ENCODE measurements at places on chromosomes 11 and 22. TPM values are rescaled to one million over a fixed set of nuclear protein-coding genes. Genes with fewer than 3 reads are reported as not detected.

TST gene
- total RNA-seq: 38.0 TPM

TRIM6 gene
- 24.1 TPM for total RNA-seq

DNA sequence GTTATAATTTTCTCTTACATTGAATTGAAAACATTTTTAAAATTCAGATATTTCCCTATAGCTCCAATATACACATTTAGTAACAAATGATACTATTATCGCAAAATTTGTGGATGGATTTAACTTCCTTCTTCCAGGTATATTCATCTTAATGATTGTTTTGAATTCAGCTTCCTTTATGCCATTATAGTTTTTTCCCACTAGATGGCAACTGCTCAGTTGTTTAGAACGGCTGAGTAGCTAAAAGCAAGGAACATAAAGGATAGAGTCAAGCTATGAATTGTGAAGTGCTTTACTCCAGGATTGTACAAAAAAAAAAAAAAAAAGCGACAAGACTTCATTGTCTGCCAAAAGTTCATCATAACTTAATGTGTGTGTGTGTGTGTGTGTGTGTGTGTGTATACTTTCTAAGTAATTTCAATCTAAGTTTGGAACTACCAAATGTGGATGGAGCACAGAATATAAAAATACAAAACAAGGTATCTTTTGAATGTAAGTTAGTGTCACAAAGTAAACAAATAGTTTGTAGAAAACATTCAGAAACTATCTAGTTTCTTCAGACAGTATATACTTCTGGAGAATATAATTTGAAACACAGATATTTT, 846.4 kb downstream of the DLG2 start:
- no peak for DNase-seq

DNA sequence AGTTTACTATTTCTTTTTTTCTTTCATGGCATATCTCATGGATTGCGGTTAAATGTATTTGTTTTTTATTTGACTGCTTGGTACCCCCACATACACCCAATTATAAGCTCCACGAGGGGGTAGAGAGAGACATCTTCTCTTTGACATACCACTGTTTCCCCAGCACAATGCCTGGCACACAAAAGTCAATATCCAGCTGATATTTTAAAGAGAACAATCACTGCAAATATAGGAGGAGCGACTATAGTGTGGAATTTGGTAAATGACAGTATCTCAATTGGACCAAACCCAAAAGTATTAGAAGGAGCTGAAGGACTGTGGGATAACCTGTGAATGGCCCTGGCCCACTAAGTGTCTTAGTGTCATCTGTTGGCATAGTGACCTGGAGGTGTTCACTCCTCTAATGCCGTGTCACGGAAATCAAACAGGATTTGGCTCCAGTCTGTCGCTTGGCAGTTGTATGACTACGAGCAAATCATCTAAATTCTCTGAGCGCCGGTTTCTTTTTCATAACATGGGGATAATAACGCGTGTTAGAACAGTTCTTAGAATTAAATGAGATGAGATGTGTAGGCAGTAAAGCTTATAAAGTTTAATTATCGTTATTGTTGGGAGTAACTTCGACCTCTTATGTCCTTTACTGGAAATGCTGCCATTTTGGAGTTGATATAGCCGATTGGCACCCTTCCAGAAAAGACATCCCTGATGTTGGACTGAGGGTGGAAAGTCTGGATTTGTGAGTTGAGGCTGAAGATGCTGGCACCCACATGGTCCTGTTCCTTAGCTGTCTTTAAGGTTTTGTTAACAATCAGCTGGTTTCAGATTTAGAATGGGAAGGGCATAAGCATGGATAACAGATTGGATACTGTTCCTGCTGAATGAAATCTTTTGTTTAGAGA, 144.5 kb downstream of the DBX1 start:
- no peak for DNase-seq

GRCh38 chr22:40498420-40499208, 128.2 kb downstream of the SGSM3 start:
- peak; percentile 88 for DNase-seq

GRCh38 chr11:428295-428694, 13.5 kb upstream of the SIGIRR start:
- no peak for DNase-seq

GRCh38 chr11:70027451-70027850, 50.7 kb upstream of the ANO1 start:
- no peak for DNase-seq

DNA sequence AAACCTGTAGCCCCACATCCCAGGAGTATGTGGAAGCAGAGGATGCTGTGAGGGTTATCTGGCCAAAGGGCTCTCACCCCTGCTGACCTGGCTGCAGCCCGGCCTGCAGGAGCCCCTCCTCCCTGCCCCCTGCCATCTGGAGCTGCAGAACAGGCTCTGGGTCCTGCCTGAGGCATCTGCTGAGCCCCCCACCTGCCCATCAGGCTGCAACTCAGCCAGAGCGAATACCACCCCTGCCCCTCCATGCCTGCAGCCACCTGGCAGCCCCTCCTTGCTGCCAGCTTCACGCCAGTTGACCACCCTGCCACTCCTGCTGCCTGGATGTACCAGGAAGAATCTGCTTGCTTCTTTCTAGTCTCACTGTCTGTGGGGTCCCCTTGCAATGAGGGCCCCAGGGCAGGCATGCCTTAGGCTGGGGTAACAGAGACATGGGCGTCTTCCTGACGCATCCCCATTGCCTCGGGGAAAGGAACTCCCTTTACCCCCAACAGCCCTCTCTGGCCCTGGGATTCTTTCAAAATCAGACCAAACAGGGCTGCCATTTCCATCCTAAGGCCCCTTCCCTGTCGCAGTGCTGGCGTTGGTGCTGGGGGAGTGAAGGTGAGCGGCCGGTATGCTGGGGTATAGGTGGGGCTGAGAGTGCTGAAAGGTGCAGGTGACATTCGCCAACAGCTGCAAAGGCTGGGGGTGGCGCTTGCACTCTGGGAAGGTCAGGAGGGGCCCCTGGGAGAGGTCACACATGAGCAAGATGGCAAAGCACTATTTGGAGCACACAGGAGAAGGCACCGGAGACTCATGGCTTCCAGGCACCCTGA, 1334.6 kb downstream of the TBC1D22A start:
- no peak for DNase-seq
